ENCODE measurements at places on chromosomes 7 and 10.

GRCh38 chr10:87634311-87634710 lies 25.4 kb upstream of the PAPSS2 start:
- DNase-seq = no peak

DNA sequence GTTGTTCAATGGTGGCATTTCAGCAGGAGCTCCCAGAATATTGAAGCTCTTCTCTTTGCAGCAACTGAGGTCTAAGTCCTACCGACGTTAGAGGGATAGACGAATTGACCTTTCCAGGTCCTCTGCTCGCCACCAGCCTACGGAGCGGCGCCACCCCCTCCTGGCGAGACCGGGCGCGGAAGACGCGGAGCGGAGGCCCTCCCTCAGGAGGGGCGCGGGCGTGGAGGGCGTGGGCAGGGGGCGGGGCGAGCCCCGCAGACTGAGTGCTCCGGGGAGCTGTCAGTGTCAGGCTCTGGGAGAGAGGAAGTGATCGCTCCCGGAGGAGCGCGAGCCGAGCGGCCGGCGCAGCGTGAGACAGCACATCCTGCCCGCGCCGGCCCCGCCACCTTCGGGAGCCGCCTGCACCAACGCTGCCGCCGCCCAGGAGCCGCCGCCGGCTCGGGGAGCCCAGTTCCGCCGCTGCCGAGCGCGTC lies at the start of gene DYNC1I1:
TSS of gene DYNC1I1 (plus strand) at position 257 of the 473 bp plus-strand sequence. CDS start 32,176 bp downstream, outside the sequence.
- DNase-seq = no peak

DNA sequence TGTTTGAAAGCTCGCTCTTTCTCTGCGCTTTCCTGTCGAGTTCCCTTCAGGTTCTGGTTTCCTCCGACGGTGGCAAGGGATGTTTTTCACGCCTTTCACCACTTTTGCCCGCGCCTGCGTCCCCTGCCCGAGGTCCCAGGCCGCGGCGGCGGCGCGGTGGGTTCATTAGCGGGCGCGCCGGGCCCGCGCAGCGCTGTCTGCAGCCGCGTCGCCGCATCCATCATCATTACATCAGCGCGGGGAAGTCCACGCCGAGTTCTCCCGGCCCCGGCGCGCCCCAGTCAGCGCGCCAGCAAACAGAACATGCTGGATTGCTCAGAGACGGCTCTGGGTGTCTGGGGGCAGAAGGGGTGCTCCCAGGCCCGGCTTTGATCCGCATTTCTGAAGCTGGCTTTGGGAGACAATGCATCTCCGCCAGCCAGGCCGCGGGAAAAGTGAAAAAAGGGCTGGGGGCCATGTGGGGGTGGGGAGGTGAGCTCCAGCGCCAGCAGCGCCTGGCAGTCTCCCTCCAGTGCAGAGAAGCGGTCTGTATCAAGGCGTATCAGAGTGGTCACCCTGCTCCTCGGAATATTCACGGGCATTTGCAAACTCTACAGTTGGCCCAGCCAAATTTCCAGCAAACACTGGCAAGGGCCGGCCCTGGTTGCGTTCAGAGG lies 8.9 kb downstream of the GLI3 start:
- DNase-seq = no peak

DNA sequence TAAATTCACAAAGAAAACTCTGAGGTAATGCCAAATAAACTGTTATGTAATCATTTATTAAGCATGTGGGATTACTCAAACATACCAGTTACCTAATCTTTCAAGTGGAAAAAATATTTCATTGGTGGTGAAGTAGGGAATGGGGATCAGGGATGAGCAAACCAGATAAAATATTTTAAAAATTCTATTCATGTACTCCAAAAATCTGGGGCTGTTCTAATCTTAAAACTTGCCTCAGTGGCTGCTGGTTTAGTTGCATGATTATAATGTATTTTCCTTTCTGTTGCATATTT lies 19.5 kb downstream of the LMOD2 start:
- no peak for DNase-seq

GRCh38 chr7:29230871-29231345 lies 36.3 kb downstream of the CHN2 start:
- DNase-seq = no peak

GRCh38 chr7:1076184-1077072 lies 11.5 kb upstream of the GPER1 start:
- no peak for DNase-seq

GRCh38 chr10:6274040-6274439 lies 71.3 kb downstream of the PFKFB3 start:
- DNase-seq = no peak

- no peak for DNase-seq
These were observed 598.6 kb upstream of the FOXK1 start for GRCh38 chr7:4083513-4083912.

DNA sequence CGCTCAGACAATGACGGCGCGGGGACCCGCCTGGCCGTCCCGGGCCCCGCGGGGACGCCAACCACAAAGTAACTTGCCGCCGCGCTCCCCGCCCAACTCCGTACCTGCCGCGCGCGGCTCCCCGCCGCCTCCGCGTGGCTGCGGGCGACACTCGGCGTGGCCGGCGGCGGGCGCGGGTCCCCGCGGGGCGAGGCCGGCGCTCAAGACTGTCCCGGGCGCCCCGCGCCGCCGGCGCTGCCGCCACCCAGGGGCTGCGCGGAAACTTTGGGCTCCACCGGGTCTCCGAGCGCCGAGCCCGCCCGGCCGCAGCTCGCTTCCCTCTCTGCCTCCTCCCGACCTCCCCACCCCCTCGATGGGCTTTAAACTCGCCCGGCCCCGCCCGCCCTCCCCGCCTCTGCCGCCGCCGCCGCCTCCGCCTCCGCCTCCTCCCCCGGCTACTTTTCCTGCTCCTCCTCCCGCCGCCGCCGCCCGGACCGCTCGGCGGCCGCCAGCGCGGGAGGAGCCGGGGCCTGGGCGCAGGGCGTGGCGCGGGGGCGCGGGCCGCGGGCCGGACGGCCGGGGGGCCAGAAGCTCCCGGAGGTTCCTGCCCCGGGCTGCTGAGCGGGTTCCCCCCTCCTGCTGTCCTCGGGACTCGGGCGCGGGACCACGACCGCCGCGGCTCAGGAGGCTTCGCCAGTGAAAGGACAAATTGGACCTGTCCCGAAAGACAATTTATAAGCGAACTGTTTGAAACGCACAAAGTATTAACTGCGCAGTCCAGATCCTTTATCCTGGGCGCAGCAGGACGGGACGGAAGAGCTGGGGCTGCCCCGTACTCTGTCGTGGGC lies 10.6 kb upstream of the GRB10 start:
- no peak for DNase-seq

- DNase-seq = no peak
These were observed 21.9 kb upstream of the SEMA3A start for GRCh38 chr7:84216472-84216871.

- no peak for DNase-seq
These were observed 116.6 kb downstream of the TMEM178B start for GRCh38 chr7:141190495-141190894.

- DNase-seq = no peak
These were observed 82.1 kb downstream of the GRID1 start for GRCh38 chr10:86284355-86285105.

GRCh38 chr7:80129785-80130184 lies 4.8 kb upstream of the GNAI1 start:
- no peak for DNase-seq

DNA sequence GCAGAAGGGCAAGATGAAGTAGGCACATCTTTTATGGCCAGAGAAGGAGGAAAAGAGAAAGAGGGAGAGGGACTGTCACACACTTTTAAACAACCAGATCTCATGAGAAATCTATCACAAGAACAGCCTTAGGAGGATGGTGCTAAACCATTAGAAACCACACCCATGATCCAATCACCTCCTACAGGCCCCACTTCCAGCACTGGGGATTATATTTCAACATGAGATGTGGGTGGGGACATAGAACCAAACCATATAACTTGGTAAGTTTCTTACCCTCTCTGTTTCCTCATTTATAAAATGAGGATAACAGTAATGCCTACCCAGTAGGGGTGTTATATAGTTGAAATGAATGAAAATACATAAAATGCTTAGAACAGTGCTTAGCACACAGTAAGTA lies 66.0 kb downstream of the CHCHD3 start:
- DNase-seq = no peak

DNA sequence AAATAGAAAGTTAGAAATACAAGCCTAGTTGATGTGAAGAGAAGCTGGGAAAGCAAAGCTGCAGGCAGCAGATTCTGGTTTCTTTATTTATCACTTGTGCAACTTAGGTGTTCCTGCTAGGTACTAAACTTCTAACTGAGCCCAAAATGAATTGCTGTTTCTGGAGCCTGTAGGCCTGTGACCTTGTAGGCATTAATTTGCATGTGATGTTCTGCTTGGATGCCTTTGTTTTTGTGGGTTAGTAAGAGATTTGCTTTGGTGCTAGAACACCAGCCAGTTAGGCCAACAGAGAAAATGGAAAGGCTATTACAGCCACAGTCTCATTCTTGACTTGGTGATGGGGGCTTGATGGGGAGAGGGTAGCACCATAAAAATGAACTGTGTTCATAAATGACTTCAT lies 370.7 kb downstream of the PPP1R3A start:
- DNase-seq = no peak

DNA sequence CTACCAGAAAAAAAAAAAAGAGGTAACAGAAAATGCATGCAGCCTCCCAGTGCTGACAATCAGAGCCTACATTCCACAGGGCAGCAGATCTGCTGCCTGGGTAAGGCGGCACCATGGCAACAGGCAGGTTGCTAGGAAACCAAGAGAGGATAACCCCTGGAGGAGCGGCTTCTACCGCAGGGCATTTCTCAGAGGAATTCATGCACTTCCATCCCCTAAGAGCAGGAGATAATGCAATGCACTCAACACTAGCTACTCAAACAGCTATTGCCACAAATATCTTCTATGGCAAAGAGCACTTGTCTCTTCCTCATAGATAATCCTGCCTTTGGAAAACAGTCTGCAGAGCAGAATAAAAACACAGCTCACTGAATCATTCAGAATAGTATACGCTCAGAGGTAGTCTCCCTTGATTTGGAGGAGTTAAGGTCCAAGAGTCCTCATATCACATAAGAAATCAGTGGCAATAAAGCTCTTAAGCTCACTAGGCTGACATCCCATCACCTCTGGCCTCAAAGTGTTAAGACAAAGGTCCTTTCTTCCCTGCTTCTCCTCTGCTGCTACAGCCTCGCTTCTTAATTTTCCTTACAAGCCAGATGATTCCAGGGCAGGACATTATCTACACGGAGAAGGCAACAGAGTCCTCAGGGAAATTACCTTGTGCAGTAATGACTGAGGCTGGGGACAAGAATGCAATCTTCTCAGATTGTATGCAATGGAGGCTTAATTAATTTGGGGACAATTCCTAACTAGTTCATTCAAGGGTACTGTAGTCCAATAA lies 10.7 kb downstream of the PSAP start:
- DNase-seq = no peak

GRCh38 chr10:5570007-5570655 lies 45.4 kb downstream of the CALML3 start:
- no peak for DNase-seq

DNA sequence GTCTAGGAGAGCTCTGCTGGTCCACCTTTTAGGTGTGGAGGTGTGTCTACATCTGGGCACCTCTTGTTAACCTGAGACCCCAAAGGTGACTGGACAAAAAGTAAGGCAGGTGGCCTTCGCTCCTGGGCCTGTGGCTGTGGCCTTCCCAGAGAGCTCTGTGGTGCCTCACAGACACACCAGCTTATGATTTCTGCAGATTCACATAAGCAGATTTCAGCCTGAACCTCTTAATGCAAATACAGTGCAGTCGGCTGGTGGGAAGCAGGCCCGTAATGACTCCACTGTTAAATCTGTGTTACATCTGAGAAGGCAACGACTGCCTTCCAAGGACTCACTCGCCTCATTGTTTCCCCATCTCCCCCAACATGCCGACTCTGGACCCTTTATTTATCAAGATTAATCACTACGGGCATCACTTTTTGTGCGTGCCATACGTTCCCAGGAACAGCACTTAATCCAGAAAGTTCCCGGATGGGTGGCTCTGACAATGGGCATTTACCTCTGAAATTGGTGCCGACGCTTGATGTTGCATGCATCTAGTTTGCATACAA lies 119.8 kb downstream of the EBF3 start:
- no peak for DNase-seq

- no peak for DNase-seq
These were observed 27.0 kb downstream of the AOC1 start for GRCh38 chr7:150879345-150879744.

GRCh38 chr10:60846173-60846572 lies 67.9 kb downstream of the CDK1 start:
- no peak for DNase-seq

DNA sequence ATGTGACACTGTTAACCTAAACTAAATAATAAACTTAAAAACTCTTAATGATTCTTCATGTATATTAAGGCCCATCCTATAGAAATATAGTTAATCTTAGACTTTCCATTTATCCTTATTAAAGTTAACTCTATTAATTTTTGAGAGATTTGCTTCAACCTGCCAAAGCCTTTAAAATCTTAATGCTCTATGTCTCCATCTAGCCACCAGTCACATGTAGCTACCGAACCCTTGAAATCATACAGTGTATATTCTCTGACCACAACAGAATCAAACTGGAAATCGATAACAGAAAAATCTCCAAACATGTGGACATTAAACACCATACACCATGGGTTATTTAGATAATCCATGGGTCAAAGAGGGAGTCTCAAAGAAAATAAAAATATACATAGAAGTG lies 51.9 kb downstream of the ASZ1 start:
- DNase-seq = no peak

GRCh38 chr7:144397086-144397485 lies 6.4 kb downstream of the NOBOX start:
- DNase-seq = no peak

DNA sequence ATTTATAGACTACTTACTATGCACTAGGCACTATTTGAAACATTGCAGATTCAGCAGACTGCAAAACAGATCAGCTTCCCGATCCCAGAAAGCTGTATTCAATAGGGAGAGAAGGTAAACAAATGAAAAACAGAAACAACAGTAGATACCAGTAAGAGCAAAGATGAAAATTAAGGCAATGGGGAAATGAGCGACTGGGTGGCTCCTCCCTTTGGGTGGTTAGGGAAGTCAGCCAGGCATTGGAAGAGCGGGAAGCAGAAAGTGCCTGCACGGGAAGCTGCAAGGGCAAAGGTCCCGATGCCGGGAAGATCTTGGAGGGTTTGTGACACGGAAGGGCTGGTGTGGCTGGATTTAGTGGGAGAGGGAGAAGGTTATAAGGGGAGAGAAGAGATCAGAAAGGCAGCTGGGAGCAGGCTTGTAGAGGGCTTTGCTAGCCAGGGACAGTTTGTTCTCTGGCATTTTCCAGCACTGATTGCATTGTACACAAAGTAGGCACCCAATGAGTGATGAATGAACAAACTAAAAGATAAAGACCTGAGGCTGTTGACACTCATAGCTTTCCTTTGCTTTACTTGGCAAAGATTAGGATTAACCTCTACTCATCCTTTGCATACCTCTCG lies 67.8 kb downstream of the NAMPT start:
- DNase-seq = no peak

DNA sequence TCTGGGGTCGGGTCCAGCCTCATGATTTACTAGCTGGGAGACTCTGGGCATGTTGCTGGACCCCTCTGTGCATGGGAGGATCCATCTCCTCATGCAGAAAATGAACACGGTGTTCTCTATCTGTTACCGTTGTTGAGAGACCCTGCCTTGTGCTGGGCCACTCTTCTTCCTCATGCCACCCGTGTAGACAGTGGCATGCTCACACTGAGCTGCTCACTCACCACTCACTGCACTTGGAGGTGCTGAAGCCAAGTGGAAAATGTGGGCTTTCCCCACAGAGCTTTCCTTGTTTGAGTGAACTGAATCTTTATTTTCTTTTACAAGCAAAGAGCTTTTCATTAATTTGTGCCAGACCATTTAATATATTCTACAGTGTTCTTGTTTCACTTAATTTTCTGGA lies 77.5 kb upstream of the GDF10 start:
- DNase-seq = no peak
